GM23338 (cell line): ENCODE measurements at places on chromosomes 12 and 14. TPM values are rescaled to one million over a fixed set of nuclear protein-coding genes. Genes with fewer than 3 reads are reported as not detected.

The CHMP4A gene
- total RNA-seq, result 10.6 and 19.3 TPM in 2 replicates

The TROAP gene
- 27.6 and 46.4 TPM in 2 replicates for total RNA-seq

The FIGNL2 gene
- 4.1 and 5.2 TPM in 2 replicates for total RNA-seq

The LRCOL1 gene
- 1.7 TPM in 1 of 2 replicates, not detected in the other for total RNA-seq

The PZP gene
- 0.43 TPM in 1 of 2 replicates, not detected in the other for total RNA-seq

The TC2N gene
- 35.0 and 42.1 TPM in 2 replicates for total RNA-seq

The TMEM132C gene
- total RNA-seq, result 0.04 TPM in 1 of 2 replicates, not detected in the other

The MGP gene
- not detected in 2 replicates for total RNA-seq

The MAP3K9 gene
- total RNA-seq, result 30.8 and 37.5 TPM in 2 replicates

The C3AR1 gene
- total RNA-seq, result not detected in 2 replicates

The RECQL gene
- total RNA-seq, result 45.8 and 47.2 TPM in 2 replicates

The HCFC2 gene
- total RNA-seq, result 0.54 and 1.9 TPM in 2 replicates

The GLS2 gene
- 24.5 and 31.6 TPM in 2 replicates for total RNA-seq

The COPZ1 gene
- 72.5 and 91.2 TPM in 2 replicates for total RNA-seq

The ALG10 gene
- 16.5 and 18.5 TPM in 2 replicates for total RNA-seq

The SLC17A8 gene
- total RNA-seq, result 0.24 TPM in 1 of 2 replicates, not detected in the other

The OAS2 gene
- not detected in 2 replicates for total RNA-seq

The LAG3 gene
- total RNA-seq, result 1.0 and 4.7 TPM in 2 replicates

The ATF7 gene
- 13.2 and 13.9 TPM in 2 replicates for total RNA-seq

The SLC4A8 gene
- 9.2 and 20.3 TPM in 2 replicates for total RNA-seq

The GPR65 gene
- not detected in 2 replicates for total RNA-seq

The SLCO1B1 gene
- 0.24 TPM in 1 of 2 replicates, not detected in the other for total RNA-seq

The LRP1-AS gene
- not detected in 2 replicates for total RNA-seq

The ZFHX2 gene
- total RNA-seq, result 9.9 and 11.6 TPM in 2 replicates

The RHOJ gene
- total RNA-seq, result 0.17 TPM in 1 of 2 replicates, not detected in the other

The SLC39A5 gene
- 0.59 and 4.5 TPM in 2 replicates for total RNA-seq

The ACSS3 gene
- total RNA-seq, result 22.5 and 28.9 TPM in 2 replicates

The RASSF9 gene
- total RNA-seq, result 0.35 and 0.39 TPM in 2 replicates

The COX8C gene
- total RNA-seq, result not detected in 2 replicates

The TAS2R14 gene
- total RNA-seq, result 4.9 and 5.9 TPM in 2 replicates

The PRR4 gene
- 2.1 TPM in 2 replicates for total RNA-seq

The TBX5 gene
- total RNA-seq, result 0.21 TPM in 1 of 2 replicates, not detected in the other

The RD3L gene
- not detected in 2 replicates for total RNA-seq

The RNASE4 gene
- 1.6 and 2.0 TPM in 2 replicates for total RNA-seq

The HNF1A gene
- total RNA-seq, result not detected in 2 replicates

The SPX gene
- total RNA-seq, result 0.16 and 1.3 TPM in 2 replicates

The ENDOU gene
- total RNA-seq, result not detected in 2 replicates

The GLI1 gene
- 16.1 and 18.1 TPM in 2 replicates for total RNA-seq

The PRB2 gene
- not detected in 2 replicates for total RNA-seq

The FAM90A1 gene
- total RNA-seq, result 0.14 TPM in 1 of 2 replicates, not detected in the other

The SERPINA10 gene
- not detected in 2 replicates for total RNA-seq

The AACS gene
- total RNA-seq, result 64.4 and 64.5 TPM in 2 replicates

The KRT78 gene
- total RNA-seq, result not detected in 2 replicates

The P2RX7 gene
- total RNA-seq, result 0.24 and 0.74 TPM in 2 replicates

The SIX1 gene
- 0.35 and 0.78 TPM in 2 replicates for total RNA-seq

The CSRP2 gene
- 166 and 208 TPM in 2 replicates for total RNA-seq

The TMEM30B gene
- total RNA-seq, result 12.8 and 22.9 TPM in 2 replicates

The ANO2 gene
- 3.3 and 4.6 TPM in 2 replicates for total RNA-seq

The KLRD1 gene
- total RNA-seq, result 0.03 TPM in 1 of 2 replicates, not detected in the other

The WSB2 gene
- total RNA-seq, result 53.2 and 60.8 TPM in 2 replicates

The ZNF891 gene
- total RNA-seq, result 5.4 and 5.5 TPM in 2 replicates

The AKAP5 gene
- total RNA-seq, result 3.2 and 3.4 TPM in 2 replicates

The A2M gene
- not detected in 2 replicates for total RNA-seq

The EMP1 gene
- total RNA-seq, result 0.07 TPM in 1 of 2 replicates, not detected in the other

The RND1 gene
- total RNA-seq, result 7.4 and 10.4 TPM in 2 replicates

The PIWIL1 gene
- total RNA-seq, result not detected in 2 replicates

The CMTM5 gene
- total RNA-seq, result 0.24 and 0.27 TPM in 2 replicates

The OR6C2 gene
- not detected in 2 replicates for total RNA-seq
